HFFc6 (cell line): ENCODE measurements at places on chromosomes 11 and 22.

DNA sequence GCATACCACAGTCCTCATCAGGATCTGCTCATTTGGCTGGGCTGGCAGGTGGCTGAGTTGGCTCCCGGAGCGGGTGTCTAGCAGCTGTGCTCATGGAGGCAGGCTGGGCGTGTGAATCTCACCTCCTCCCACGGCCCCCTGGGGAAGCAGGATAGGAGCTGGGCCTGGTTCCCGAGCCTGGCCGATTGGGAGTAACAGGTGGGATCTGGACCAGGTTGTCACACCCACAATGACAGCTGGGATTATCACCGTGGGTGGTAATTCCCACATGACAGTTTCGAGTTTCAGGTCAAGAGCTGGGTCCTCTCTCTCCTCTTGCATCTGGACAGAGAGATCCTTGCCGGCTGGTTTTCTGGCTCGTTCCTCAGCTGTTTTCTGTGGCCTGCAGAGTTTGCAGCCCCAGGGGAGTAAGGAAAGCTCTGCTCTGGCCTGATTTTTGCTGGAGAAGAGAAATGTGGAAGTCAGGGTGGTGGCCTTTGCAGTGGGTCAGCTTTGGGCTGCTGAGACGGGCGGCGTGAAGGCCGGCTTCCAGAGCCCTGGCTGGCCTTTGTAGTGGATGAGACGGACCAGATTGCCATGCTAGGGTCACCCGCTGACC, 57.0 kb downstream of the BCR start:
- no peak for DNase-seq

DNA sequence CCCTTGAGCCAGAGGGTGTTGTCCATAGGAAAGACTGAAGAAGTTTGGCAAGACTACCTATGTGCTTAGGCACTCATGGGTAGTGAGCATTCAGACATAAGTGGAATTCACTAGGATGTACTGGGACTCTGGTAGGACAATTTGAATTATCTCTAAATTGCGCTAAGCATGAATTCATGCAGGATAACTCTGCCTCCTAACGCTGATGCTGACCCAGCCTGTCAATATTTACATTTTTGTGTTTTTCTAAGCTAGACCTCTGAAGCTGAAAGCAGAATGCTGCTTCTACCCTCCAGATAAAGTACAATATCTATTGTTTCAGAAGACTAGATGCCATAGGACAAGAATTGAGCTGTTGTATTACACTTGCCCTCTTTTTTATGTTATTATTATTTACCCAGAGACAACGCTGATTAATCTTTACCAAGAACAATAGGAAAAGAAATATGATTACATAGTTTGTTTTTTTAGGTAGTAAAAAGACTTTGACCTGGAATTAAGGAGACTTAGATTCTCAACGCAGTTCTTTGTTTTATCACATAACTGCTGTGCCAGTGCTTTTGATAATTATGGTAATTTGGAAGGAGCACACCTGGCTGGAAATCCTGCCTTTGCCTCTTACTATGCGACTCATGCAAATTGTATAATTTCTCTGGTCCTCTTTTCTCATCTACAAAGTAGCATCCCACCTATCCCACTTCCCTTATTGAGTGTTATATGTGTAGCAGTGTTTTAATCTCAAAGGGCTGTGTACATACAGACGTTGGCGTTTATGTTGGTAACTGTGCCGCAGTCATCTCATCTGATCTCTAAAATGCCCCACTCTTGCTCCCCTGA, 21.2 kb upstream of the GRAMD1B start:
- no peak for DNase-seq

DNA sequence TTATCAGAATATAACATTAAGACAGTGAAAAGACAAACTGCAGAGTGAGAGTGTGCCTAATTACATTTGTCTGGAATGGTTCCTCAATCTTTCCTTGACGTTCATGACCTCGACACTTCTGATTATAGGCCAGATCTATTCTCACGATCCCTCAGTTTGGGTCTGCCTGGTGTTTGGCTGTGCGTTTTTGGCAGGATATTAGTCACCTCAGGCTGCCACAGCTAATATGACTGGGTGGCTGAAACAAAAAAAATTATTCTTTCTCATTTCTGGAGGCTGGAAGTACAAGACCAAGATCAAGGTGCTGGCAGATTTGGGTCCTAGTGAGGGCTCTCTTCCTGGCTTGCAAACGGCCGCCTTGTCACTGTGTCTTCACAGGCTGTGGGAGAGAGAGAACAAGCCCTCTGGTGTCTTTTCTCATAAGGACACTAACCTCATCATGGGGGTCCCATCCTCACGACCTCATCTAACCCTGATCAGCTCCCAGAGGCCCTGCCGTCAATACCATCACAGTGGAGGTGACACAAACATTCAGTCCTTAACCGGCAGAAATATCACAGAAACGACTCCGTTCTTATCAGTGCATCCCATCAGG, 23.2 kb downstream of the IFITM10 start:
- no peak for DNase-seq

GRCh38 chr22:40196628-40197360, 19.1 kb downstream of the TNRC6B start:
- peak; percentile 89 for DNase-seq

DNA sequence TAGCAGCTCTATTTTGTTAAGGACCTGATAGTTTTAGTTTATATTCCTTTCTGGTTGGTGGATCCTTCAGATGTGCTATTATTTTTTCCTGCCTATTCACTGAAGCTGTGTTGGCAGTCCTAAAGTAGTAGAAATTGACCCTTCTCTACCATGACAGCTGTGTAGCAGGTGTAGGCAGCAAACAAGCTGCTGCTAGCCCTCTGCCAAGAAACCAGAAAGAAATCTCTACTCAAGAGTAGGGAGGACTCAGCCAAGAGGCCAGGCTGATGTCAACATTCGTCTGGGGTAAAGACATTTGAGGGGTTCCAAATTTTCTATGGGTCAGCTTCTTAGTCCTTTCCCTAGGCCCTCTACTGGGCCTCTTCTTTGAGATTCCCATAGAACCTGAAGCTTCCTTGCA, 51.2 kb downstream of the CSTF3 start:
- DNase-seq = no peak

DNA sequence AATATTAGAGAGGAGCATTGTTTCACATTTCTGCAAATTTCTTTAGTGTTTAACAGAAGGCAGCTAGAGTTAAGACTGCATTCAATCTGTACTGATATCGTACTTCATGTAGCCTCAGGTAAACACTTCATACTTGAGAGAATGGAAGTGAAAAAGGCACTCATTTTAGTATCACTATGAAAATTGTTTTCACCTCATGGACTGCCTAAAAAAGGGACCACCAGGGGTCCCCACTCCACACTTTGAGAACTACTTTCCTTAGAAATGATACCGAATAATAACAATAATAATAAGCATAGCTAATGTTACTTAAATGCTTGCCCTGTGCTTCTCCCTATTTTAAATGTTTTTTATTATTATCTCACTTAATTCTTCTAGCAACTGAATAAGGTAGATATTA, 95.1 kb downstream of the BLID start:
- DNase-seq = no peak

- no peak for DNase-seq
These were observed 143.5 kb upstream of the B3GAT1 start for GRCh38 chr11:134555510-134555909.

DNA sequence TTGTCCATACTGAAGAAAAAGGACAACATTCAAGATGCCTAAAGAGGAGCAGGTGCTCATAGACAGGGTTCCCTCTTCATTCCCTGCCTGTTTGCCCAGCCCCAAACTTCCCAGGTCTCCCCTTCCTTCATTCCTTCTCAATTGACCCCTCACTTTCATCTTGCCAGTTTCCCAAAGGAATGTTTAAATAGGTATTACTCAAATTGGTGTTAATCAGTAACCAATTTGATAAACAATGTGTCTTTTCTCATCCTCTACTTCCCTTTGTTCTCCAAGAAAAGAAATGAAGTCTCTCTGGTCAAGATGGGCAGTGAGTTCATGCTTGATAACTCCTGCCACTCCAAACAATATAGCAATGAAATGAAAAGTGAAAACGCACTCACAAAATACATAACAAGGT, 101.9 kb downstream of the TMPRSS5 start:
- DNase-seq = no peak

GRCh38 chr11:110894224-110894623, 182.0 kb upstream of the ARHGAP20 start:
- DNase-seq = no peak

DNA sequence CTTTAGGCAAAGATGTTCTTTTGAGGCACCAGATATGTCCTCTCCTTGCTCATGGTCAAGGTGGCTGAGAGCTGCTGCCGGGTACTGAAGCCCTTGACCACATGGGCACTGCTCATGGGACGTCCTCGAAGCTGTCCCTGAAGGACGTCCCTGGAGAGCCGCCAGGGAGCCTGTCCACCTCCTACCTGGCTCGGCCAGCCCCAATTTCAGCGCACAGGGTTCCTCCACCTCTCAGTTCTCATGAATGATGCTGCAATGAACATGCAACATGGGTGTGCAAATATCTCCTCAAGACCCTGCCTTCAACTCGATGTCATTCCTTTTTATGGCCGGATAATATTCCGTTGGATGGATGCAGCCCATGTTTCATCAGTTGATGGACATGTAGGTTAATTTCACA, 24.4 kb upstream of the TOLLIP start:
- DNase-seq = no peak

DNA sequence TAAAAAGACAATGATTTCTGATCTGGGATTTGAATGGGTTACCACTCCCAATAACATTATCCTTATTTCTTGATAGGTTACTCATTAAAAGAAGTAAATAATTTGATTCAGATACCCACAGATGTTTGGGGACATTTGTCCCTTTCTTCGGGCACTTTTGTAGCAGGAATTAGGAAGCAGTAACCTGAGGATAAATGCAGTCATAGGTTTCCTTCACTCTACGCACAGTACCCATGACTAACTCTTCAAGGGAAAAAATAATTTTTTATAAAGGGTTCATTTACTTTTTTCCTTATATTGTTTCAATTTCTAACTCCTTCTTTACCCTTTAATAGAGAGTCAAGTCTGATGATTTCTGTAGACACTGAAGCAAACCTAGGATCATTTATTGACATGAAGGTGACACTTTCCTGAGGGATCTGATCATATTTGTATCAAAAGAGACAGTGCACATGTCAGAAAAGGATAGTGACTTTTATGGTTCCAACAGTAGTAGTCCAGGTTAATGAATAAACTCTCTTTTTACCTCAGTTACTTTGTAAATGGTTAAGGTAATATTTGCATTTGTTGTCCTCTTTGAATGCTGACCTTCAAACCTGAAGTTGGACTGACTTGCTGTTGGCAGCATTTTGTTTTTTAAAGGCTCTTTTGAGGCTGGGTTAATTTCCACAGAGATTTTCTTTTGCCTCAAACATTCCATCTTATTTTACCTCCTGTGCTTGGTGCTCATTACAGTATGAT, 1072.0 kb downstream of the LRRC4C start:
- DNase-seq = no peak

DNA sequence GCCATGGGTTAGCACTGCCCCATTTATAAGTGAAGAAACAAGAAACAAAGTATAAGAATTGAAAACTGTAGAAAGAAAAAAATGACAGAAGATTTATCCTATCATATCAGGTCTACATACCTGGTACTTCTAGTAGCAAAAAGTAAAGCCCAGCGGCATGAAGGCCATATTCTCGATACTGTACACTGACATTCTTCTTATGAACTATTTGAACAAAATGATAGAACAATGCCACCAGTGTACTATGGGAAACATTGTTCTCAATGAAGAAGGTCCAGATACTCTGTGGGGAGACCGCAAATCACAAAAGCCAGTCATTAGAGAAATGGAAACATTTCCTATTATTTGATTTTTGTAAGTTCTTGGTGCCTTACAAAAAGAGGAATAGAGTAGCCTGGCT, 7.0 kb downstream of the NCAPD3 start:
- no peak for DNase-seq

GRCh38 chr22:21734540-21735199, 924 bp downstream of the YPEL1 start:
- no peak for DNase-seq

- DNase-seq = no peak
These were observed 115.2 kb upstream of the TOP3B start for GRCh38 chr22:22097727-22098228.

GRCh38 chr11:58658623-58659022, 36.2 kb downstream of the CNTF start:
- DNase-seq = no peak

DNA sequence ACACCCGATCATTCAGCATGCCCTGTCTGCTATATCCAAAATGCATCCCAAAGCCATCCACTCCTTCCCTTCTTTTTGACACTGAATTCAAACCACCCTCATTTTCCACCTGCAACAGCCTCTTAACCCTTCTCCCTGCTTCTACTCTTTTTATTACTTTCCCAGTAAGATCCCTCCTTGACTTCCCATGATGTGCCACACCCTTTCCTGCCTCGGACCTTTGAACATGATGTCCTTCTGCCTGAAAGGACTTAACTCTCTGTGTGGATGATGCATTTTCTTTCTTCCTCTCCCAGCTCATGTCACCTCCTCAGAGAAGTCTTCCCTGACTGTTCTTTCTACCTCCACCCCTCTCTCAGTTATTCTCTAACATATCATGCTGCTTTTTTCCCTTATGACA, 36.5 kb downstream of the HTR3A start:
- DNase-seq = no peak

- peak; percentile 29 for DNase-seq
These were observed 152.7 kb downstream of the ADAMTS15 start for GRCh38 chr11:130601141-130601540.

- DNase-seq = no peak
These were observed 112.4 kb downstream of the CACNA1I start for GRCh38 chr22:39682994-39683393.

DNA sequence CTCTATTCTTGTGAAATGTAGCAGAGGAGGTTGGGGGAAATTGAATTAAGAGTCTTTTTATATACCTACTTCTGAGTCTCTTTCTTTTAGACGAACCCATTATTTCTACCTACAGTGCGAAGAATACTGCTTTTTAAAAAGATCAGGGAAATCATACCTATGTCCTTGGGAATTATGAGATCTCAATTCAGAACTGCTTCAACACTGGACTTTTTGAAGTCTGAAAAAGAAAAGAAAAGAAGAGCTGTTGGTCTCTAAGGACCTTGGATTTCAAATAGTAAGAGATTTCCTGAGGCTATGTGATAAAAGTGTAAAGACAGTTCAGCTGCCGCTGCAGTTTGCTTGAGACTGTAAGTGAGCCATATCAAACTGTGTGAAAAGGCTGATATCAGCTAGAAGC, 3.7 kb upstream of the OR5B21 start:
- DNase-seq = no peak

DNA sequence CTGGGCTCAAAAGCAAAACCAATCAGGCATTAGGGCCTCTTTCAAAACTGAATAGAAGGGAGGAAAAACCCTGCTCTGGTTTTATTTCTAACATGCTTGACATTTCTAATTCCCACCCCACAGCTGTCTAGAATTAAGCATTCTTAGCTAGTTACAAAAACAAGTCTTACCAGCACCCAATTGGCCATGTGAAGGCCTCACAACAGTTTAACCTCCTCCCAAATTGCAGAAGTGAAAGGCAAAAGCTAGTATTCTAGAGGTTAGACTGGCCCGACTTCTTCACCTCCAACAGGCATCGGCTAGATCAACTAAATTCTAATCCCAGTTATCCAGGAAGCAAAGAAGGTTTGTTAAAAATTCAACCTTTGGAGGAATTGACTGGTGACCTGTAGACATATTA, 6.5 kb downstream of the SF1 start:
- no peak for DNase-seq
